ENCODE measurements at places on chromosomes 11 and 22. TPM values are rescaled to one million over a fixed set of nuclear protein-coding genes. Genes with fewer than 3 reads are reported as not detected.

TPCN2 gene
- 5.2 TPM for total RNA-seq

SOX6 gene
- 0.67 TPM for total RNA-seq

OR52I1 gene
- not detected for total RNA-seq

PHLDA2 gene
- total RNA-seq: 71.9 TPM

KLHDC7B gene
- 0.17 TPM for total RNA-seq

ANGPTL5 gene
- not detected for total RNA-seq

All from bronchus fibroblast of lung (primary cell).